T-cell (primary cell): ENCODE measurements at places on chromosomes 5 and 9.
A peak's percentile ranks its signal among the peaks of the same experiment; 100 is the strongest.

- DNase-seq: no peak
Measured at GRCh38 chr9:1604942-1605560, 410.1 kb upstream of the SMARCA2 start.

DNA sequence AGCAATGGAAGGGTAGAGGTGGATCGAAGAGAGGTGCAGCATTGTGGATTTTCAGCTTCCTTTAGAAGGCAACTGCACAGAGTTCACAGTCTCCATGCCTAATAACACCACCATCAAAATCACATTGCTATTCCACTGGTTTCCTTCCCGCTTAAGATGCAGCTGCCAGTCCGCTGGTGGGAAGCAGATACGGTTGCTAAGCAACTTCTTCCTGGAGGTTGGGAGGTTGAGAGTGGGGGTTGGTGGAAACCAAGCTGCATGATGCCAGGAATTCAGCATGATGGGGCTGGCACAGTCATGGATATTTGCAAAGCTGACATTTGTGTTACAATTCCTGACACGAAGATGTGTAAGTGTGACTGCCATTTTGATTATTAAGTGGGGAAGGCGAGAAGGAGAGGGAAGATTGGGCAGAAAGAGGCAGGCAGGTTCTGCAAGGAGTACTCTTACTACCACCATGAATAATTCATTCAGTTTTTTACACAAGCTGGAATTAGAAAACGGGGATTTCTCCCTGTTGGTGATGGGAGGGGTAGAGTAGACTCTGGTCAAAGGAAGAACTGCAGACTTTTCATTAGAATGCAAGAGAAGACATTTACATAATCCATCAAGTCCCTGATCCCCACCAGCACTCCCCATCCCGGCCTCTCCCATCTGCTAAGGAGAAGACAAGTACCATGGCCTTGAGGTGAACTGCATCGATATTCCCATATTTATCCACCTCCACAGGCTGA lies 87.5 kb downstream of the GLDC start:
- DNase-seq: no peak

DNA sequence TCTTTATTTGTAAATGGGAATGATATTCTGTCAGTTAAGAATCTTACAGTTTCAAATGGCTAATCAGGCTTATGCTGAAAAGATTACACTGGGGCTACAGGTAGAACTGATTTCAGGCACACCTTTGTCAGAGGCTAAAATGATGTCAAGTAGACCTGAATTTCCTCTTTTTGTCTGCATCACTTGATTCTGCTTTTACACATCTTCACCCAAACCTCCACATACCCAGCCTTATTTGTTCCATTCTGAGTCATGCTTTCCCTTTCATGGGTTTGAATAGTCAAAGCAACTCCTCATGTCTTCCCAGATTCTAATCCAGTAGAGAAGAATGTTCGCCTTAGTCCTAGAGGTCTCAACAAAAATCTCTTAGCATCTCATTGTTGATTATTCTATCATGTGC lies 156.4 kb downstream of the CWC27 start:
- DNase-seq: no peak

DNA sequence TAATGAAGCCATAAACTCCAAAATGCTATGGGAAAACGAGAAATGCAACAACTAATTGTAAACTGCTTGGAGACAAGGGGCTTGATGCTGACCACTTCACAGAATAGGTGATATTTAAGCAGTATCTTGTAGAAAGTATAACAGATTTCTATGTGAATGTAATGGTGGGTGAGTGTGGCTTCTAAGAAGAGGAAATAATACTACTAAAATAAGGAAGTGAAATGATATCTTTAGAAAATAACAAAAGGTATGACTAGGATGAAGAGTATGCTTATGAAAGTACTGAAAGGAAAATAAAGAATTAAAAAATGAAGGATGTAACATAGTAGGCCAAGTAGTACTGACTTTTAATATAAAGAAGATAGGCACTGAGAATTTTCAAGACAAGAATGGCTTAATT lies 94.2 kb downstream of the AGTPBP1 start:
- DNase-seq: no peak

DNA sequence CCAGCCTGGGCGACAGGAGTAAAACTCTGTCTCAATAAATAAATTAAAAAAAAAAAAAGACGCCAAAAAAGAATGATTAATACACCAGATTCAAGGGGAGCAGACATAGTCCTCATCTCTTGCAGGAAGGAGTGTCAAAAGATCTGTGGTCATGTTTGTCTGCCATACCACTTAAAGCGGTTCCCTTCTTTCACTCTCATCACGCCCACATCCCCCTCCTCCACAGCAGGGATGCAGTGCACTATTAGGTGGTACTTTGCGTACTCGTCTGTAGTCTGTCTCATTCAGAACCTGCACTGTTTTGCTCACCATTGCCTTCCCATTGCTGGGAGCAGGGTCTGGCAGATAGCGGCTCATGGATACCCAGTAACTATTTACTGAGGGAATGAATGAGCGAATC lies 11.2 kb downstream of the CDHR2 start:
- no peak for DNase-seq

DNA sequence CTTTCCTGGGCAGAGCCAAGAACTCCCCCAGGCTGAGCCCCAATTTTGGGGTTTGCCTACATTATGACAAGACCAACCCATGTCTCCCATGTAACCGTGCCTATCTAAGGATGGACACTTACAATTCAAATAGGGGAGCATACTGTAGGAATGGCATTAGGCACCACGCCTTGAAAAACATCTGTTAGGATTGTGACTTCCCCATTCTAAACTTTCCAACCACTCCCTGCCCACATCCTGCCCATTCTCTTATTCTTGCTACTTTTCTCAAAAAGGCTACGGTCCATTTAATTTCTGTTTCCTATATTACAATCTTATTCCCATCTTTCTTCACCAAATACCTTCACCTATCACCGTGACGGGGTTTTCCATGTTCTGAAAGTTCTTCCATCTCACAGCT lies 99.2 kb downstream of the LPAR1 start:
- DNase-seq: no peak

- no peak for DNase-seq
Measured at GRCh38 chr9:6076851-6077250, 61.4 kb upstream of the RANBP6 start.

DNA sequence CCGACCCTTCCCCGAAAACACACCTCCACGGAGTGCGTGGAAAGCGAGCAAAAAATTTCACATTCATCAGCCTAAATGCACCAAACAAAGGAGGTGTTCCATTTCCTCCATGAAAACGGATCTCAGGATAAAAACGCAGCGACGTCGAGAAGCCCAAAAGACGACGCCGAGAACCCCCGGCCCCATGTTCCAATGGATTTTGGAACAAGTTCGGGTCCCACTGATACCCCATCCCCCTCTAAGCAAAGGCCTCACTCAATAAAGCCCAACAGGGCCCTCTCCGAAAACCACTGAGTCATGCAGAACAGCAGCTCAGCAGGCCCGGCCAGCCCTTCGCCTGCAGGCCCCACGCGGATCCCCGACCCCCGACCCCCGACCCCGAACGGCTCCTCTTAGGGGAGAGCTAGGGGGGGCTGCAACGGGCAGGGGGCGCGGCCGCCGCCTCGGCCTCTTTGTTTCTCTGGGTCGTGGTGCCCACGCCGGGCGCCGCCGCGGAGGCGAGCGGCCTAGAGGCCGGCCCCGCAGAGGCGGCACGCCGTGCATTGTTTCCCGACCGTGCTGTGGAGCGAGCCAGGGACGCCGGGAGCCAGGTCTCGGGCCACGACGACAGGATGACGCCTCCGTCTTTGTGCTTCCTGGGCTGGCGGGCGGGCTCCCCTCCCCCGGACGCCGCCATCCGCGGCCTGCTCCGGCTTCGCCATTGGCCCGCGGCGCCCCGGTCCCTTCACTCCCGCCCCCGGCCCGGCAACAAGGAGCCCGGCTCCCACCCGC lies 915 bp downstream of the ZFAND5 start:
- peak; percentile 67 for DNase-seq

- DNase-seq: no peak
Measured at GRCh38 chr9:36787709-36788108, 215.0 kb downstream of the MELK start.

DNA sequence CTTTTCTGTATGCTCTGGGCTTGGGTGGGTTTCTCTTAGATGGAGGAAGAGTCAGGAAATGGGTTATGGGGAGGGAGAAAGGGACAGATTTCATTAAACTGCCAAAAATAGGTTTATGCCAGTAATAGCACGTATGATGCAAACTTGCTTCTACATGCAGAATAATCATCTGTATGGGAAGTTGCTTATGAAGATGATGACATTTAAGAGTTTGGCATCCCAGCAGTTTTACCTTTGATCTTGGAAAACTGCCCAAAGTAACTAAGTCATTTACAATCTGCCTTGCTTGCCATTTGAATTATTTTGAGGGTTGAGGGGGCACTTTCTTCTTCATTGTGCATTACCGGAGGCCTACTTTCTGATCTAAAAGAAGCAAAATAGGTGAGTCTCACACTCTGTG lies 282.9 kb upstream of the ANKRD55 start:
- DNase-seq: no peak

- DNase-seq: no peak
Measured at GRCh38 chr9:101569741-101570501, 24.8 kb downstream of the PPP3R2 start.

DNA sequence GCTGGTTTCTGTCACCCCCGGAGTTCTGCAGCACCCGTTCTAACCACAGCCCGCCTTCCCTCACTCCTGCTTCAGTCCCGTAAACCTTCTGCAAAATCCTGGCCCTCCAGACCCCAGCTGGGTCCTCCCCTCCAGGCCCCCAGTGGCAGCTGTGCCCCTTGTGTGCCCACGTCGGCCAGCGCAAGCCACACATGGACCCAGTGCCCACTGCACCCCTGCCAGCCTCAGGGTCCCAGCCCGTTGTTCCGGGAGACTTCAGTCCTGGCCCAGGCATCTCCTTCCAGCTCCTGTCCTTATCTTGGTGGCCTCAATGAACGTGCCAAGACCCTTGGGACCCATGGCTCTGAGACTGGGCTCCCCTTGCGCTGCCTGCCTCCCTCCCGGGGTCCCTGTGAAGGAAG lies 43.2 kb downstream of the EXD3 start:
- no peak for DNase-seq

- DNase-seq: no peak
Measured at GRCh38 chr9:114357911-114358328, 28.3 kb downstream of the ORM2 start.
